ENCODE measurements at places on chromosomes 2 and 18.
A peak's percentile ranks its signal among the peaks of the same experiment; 100 is the strongest.

- DNase-seq, result peak; percentile 76
Measured at GRCh38 chr2:239311132-239312040, 89.4 kb downstream of the HDAC4 start.

DNA sequence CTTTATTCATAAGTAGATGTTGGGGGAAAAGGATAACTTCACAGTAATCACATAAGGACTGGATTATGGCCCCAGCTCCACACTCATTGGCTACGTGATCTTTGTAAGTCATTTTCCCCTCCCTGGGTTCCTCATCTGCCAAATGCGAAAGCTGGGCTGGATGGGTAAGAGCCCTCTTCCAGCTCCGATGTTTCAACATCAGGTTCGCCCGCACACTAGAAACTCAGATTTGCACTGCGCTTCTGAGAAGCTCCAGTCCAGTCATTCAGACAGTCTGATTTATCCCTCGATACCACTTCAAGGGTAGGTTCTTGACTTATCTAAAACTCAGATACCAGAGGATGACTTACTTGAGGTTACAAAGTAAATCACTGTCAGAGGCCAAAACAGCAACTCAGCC, 31.0 kb upstream of the RMDN2 start:
- no peak for DNase-seq

- peak; percentile 44 for DNase-seq
Measured at GRCh38 chr2:10963155-10963554, 51.4 kb downstream of the KCNF1 start.

DNA sequence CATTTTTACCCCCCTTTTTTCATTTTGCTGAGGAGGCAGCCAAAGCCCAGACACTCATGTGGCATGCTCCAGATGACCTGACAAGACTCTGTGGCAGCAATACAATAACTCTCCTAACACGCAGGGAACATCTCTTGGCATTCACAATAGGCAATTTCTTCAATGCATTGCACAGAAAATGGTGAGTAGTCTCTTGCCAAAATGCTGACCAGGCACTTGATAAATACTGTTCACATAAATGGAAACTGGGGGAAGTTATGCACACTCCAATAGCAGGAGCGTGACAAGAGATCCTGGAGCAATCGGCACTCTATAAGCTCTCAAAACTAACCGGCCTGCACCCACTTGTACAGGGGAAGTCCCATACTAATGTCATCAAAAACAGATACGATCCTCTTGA, 66.3 kb downstream of the NBAS start:
- DNase-seq, result peak; percentile 4

- DNase-seq, result no peak
Measured at GRCh38 chr2:62559582-62559981, 53.6 kb upstream of the TMEM17 start.
